ENCODE measurements at places on chromosomes 11 and 22.

DNA sequence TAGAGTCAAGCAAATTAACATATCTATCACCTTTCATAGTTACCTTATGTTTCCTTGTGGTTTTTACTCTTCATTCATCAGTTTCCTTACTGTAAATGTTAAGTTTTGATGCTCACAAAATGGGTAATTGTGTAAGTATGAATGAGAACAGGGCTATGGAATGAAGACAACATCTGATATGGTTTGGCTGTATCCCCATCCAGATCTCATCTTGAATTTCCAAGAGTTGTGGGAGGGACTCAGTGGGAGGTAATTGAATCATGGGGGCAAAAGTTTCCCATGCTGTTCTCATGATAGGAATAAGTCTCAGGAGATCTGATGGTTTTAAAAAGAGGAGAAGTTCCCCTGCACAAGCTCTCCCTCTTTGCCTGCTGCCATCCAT is 107.6 kb downstream of the CCDC34 start:
- no peak for DNase-seq

- peak; percentile 87 for DNase-seq
Observed at GRCh38 chr11:110530900-110531741, 101.4 kb downstream of the FDX1 start.

- no peak for DNase-seq
Observed at GRCh38 chr11:690738-691633, 4.0 kb downstream of the DEAF1 start.

GRCh38 chr11:17389211-17389956 is 925 bp upstream of the KCNJ11 start:
- DNase-seq, result peak; percentile 87

DNA sequence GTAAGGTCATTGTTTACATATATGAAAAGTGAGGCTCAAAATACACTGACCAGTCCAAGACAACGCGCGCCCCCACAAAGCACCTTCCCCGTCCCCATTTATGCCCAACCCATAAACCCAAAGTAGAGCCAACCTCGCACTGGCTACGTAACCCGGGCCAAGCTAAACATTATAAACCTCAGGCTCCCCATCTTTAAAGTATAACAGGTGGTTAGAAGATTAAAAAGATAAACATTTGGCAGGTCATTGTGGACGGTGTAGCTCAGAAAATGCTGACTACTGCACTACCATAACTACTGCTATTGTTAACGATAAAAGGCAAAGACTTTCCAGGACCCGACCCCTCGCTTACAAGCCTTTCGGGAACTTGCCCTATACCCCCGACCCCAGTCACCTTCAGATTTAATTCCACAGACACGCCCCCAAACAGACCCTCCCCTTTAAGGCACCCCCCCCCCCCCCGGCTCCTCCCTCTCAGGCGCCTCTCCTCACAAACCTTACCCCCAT is 470 bp downstream of the NUMA1 start:
- DNase-seq, result no peak
